ENCODE measurements at places on chromosomes 12 and 14.
A peak's percentile ranks its signal among the peaks of the same experiment; 100 is the strongest.

- DNase-seq, result no peak
These were observed 7.1 kb downstream of the ARHGDIB start for GRCh38 chr12:14954269-14954668.

- no peak for DNase-seq
These were observed 447.4 kb downstream of the AEBP2 start for GRCh38 chr12:19886639-19887064.

GRCh38 chr12:130868412-130868811 lies 3.5 kb upstream of the RAN start:
- peak; percentile 50 for DNase-seq

- DNase-seq, result no peak
These were observed 168.2 kb upstream of the SSTR1 start for GRCh38 chr14:38039496-38039895.

DNA sequence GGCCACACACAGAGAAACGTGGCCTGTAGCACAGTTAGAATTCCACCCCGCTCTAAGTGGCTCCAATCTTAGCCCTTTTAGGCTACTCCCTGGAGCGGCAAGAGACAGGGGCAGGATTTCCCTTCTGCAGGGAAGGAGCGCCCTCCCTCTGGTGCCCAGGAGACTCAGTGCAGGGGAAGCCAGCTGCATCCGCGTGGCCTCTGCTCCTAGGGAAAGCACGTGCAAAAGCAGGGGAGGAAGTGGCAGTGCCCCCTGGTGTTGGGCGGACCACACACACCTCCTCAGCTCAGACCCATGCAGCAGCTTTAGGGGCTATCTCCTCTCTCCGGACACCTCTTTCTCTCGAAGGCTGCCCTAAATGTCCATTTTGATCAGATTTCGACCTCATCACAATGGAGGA lies 50.0 kb downstream of the SPRING1 start:
- DNase-seq, result no peak

DNA sequence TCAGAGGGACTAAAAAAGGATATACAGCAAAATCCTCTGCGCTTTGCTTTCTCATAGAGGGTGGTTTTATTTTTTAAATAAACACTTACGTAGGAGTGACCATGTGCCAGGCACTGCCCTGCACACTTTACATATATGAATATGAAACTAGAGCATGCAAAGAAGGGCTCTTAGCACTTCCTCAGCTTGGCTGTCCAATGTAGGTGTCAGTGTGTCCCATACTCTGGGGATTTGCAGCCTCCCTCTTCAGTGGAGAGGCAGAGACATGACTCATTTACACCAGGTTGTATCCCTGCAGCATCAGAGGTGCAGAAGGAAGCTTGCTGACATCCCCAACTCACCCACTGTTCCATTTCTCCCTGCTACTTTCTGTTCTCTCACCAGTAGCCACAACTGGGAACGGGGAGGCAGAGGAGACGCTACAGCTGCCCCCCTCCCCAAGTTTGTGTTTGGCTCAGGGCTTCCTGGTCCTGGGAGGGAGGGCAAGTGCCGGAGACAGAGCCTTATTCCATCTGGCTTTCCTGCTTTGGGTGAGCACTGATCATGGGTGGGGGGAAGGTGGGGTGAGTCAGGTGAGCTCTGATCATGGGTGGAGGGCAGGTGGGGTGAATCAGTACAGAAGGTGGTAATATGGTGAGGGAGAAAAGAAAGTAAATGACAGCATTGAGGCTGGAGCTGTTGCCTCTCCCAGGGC lies 4.9 kb upstream of the KRT5 start:
- DNase-seq, result no peak

DNA sequence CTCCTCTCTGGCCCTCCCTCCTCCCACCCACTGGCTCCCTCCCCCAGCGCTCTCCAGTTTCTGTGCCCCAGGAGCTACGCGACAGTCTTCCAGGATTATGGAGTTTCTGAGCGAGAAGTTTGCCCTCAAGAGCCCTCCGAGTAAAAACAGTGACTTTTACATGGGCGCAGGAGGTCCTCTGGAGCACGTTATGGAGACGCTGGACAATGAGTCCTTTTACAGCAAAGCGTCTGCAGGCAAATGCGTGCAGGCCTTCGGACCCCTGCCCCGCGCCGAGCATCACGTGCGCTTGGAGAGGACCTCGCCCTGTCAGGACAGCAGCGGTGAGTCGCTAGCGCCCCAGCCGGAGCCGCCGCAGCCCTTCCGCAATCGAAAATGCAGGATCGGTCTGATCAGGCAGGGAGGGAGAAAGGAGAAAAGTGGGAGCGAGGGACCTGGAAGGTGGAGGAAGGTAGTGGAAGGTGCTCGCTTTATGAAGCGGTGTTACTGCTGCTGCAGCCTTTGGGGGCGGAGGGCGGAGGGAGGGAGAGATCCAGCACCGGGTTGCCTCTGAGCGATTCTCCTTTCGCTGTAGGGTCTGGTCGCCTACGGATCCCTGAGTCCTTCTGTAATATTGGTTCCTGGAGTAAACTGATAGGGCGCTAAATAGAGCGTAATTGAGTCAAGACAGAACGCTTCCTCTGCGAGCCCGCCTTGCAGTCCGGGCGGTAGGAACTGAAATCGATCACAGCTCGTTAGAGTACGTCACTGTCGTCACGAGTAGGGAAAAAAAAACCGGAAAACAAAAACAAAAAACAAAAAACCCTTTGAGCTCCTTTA lies at the start of gene ALX1:
ALX1 (plus strand) TSS at position 56 of the 819 bp plus-strand sequence; CDS start at position 98, 42 bp downstream.
- no peak for DNase-seq

- DNase-seq, result no peak
These were observed 200.9 kb upstream of the CAND1 start for GRCh38 chr12:67068204-67068731.
